T-helper 1 cell treated with Interleukin-12 subunit alpha and Interleukin-12 subunit beta and Interleukin-4 antibody, amounts not matched to agents 30 ng/mL and 1 ng/mL, for 36 hours (primary cell): ENCODE measurements at places on chromosomes 5 and 9. TPM values are rescaled to one million over a fixed set of nuclear protein-coding genes. Genes with fewer than 3 reads are reported as not detected.

The BHMT2 gene
- not detected in 2 replicates for total RNA-seq

The STK32A gene
- total RNA-seq = not detected in 2 replicates

The SLC2A6 gene
- 3.2 and 4.2 TPM in 2 replicates for total RNA-seq

The HRCT1 gene
- not detected in 2 replicates for total RNA-seq

The C9orf50 gene
- total RNA-seq = not detected in 2 replicates

The EGFLAM gene
- not detected in 2 replicates for total RNA-seq

The SLC6A19 gene
- not detected in 2 replicates for total RNA-seq

The FOXI1 gene
- total RNA-seq = 0.10 TPM in 1 of 2 replicates, not detected in the other

The PRSS3 gene
- not detected in 2 replicates for total RNA-seq

The PCDH1 gene
- total RNA-seq = not detected in 2 replicates

The PCDHB15 gene
- total RNA-seq = not detected in 2 replicates

The GARIN3 gene
- total RNA-seq = not detected in 2 replicates

The AGXT2 gene
- total RNA-seq = not detected in 2 replicates

The FST gene
- total RNA-seq = not detected in 2 replicates

The CARTPT gene
- not detected in 2 replicates for total RNA-seq

The DIPK1B gene
- 0.29 and 0.37 TPM in 2 replicates for total RNA-seq

The CFAP77 gene
- total RNA-seq = not detected in 2 replicates

The HMGCS1 gene
- total RNA-seq = 105 and 109 TPM in 2 replicates

The SPATA31E1 gene
- not detected in 2 replicates for total RNA-seq

The LCN15 gene
- not detected in 2 replicates for total RNA-seq

The WDR31 gene
- 1.2 and 2.0 TPM in 2 replicates for total RNA-seq

The SNX18 gene
- total RNA-seq = 41.4 and 42.9 TPM in 2 replicates

The HK3 gene
- 0.32 and 1.1 TPM in 2 replicates for total RNA-seq

The ISL1 gene
- total RNA-seq = not detected in 2 replicates

The SOWAHA gene
- total RNA-seq = 0.51 TPM in 2 replicates

The PCDHB5 gene
- not detected in 2 replicates for total RNA-seq
